ENCODE measurements at places on chromosomes 6 and 20.

DNA sequence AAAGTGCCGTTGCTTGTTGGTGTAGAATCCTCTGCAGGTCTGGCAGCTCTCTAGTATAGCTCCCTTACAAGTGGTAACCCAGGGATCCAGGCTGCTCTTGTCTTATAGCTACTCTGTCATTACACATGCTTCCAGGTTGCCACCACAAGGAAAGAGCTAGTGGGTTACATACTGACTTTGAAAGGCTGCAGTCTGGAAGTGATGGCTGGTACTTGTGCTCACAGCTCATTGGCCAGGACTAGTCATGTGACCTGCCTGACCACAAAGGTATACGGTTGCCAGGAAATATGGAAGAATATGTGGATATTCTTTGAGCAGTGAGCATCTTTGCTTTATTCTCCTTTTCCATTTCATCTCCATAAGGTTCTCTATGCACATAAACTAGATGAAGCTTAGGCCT, 46.0 kb downstream of the RREB1 start:
- DNase-seq: no peak

DNA sequence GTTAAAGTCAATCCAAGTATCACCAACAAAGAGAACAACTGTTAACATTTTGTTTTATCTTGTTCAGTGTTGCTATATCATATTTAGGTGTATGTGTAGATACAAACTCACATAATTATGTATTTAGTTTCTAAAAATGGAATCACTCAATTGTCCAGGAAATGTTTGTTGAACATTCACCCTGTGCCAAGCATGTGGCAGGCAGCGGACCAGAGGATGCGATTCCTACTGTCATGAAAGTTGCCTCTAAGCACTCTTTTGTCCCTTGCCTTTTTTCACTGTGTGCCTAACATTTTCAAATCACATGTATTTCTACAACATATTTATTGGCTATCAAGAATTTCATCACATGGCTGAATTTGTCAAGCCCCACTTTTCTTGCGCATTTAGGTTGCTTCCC, 16.9 kb upstream of the TGM2 start:
- DNase-seq: no peak

DNA sequence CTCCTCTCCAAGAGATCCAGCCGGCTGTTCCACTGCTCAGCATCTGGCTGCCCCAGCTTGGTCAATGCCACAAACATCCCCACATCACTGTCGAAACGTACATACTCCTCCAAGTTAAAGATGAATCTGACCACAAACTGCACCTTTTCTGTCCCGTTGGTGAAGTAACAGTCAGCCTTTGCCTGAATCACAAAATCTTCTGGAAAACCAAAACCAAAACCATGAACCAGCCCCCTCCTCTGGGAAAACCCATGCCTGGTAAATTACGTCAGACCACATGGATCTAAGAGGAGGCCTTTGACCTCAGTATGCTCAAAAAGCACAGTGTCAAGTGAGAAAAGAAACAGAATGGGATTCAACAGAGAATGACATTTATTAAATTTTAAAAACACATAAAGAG, 1.7 kb downstream of the HLA-DOB start:
- DNase-seq: no peak

- no peak for DNase-seq
These were observed 4.3 kb upstream of the AKIRIN2 start for GRCh38 chr6:87706187-87706966.

GRCh38 chr6:152685819-152686218, 11.9 kb upstream of the MYCT1 start:
- DNase-seq: no peak

DNA sequence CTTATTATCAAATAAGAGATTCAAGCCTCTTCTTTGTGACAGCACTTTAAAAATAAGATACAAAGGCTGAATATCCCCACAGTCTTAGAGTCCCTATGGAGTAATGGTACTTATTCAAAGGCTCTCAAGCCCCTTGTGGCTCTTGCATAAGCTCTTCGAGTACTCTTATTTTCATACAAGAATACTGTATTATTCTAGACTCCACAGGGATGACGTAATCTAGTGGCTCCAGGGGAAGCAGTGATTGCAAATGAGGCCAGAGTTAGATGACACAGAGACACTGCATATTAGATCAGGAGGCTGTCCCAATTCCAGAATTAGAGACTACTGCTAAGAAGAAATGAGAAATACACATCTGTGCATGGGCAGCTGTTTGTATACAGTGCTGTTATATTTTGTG, 1195.9 kb upstream of the MAP3K7 start:
- DNase-seq: peak; percentile 33

- no peak for DNase-seq
These were observed 82.2 kb downstream of the WDR27 start for GRCh38 chr6:169619650-169620049.

GRCh38 chr6:38262026-38262425, 377.7 kb downstream of the BTBD9 start:
- no peak for DNase-seq

DNA sequence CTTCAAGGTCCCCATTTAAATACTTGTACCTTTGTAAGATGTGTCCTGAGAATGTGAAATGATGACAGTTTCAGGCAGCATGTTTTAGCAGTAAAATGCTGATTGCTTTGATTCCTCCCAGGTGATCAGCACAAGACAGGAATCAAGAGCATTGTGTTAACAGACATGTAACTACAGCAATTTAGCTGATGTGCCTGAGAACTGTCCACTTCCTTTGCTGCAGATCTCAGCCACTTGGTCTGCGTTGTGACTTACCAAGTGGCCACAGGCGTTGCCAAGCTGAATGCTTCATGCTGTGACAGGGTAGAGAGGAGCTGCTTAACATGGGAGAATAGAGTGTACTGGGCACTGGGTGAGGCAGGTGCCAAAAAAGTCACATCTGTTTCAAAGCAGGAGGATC, 767.0 kb upstream of the POU3F2 start:
- DNase-seq: no peak

GRCh38 chr6:34225551-34225950, 11.1 kb upstream of the HMGA1 start:
- no peak for DNase-seq

DNA sequence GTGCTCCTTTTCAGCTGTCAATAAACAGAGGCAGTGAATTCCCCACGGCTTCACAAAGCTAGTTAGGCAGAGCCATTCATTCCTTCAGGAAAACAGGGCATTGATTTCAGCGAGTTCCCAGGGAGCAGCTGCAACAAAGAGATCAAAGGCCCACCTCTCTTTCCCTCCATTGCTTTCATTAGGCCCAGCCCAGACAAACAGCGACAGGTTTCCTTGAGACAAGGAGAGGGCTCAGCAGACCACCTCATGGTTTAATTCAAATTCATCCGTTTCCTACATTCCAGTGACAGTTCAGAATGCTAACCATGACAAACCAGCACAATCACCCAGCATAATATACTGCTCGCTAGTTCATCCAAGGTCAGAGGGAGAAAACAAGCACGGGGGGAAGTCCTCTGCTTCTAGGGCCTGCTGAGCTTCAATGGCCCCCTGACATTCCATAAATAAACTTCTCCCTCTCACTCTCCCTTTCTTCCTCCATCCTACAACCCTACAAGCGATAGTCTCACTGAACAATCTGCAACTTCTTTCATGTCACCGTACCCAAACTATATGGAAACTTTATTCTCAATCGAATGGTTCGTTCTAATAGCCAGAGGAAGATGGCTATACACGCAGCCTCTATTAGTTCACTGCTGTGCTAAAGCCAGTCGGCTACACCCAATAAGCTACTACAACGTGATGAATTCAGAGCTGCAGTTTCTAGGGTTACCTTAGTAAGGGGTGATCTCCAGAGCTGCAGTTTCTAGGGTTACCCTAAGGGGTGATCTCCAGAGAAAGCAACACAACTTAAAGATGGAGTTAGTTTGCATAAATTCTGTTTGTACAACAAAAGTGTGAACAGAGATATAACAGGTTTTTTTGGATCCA, 34.7 kb downstream of the PLAGL1 start:
- DNase-seq: no peak

- no peak for DNase-seq
These were observed 393.1 kb downstream of the SMOC2 start for GRCh38 chr6:168834042-168834587.

- no peak for DNase-seq
These were observed 74.6 kb downstream of the SULF2 start for GRCh38 chr20:47710665-47711045.

GRCh38 chr20:3465301-3465700, 5.5 kb upstream of the ATRN start:
- DNase-seq: no peak

- DNase-seq: no peak
These were observed 10.3 kb downstream of the CEP85L start for GRCh38 chr6:118641042-118641441.

DNA sequence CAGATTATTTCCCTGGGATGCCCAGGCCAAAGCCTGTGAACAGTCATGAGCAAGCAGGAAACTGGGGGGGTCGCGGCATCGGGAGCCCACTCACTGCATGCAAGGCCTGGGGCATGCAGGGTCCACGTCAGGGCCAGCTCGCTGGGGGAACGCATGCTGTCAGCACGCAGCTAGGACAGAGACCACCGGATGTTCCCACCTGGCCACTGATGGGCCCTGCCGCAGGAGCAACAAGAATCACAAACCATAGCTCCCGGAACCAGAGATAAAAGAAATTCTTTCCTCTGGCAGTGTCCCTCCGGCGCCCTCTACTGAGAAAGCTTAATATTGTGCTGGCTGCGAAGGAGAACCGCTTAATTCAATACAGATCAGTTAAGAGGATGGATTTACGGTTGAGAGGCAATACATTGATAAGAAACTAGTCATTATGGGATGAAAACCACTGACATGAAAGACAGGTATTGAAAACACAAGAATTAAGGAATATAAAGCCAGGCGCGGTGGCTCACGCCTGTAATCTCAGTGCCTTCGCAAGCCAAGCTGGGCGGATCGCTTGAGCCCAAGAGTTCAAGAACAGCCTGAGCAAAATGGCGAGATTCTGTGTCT, 32.6 kb downstream of the C6orf15 start:
- DNase-seq: peak; percentile 83

DNA sequence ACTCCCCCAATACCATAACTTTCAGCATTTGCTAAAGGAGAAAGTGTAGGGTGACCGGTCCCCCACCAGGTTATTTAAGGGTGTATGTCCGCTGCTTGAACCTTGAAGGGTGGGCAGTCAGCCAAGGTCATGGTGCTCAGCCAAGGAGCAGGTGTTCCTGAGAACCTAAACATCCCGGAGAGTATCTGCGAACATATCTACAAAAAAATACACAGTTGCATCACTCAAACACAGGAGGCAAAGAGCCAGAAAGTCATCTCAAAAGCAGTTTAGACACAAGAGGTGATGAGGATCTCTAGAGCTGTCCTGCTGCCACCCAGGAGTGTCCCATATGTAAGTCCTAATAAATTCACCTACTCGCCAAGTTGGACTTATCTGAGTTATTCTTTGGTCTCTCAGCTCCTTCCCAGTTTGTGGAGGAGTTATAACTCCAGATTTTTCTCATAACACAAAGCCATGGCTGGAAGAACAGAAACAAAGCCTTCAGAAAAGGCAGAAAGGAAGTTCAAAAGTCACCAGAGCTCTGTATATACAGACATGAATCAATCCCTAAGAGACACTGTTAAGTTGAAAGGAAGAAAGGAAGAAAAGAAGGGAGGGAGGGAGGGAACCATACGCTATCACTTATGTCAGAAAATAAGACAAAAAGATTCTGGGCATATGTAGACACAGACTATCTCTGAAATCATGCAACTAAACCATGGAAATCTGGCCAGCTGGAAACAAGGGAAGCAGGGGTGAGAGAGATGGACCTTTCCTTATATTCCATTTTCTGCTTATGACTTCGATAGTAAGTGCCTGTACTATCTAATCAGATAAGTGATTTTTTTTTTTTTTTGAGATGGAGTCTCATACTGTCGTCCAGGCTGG, 11.3 kb downstream of the MBOAT1 start:
- DNase-seq: no peak

GRCh38 chr6:109513571-109514071, 30.6 kb upstream of the ZBTB24 start:
- DNase-seq: no peak

DNA sequence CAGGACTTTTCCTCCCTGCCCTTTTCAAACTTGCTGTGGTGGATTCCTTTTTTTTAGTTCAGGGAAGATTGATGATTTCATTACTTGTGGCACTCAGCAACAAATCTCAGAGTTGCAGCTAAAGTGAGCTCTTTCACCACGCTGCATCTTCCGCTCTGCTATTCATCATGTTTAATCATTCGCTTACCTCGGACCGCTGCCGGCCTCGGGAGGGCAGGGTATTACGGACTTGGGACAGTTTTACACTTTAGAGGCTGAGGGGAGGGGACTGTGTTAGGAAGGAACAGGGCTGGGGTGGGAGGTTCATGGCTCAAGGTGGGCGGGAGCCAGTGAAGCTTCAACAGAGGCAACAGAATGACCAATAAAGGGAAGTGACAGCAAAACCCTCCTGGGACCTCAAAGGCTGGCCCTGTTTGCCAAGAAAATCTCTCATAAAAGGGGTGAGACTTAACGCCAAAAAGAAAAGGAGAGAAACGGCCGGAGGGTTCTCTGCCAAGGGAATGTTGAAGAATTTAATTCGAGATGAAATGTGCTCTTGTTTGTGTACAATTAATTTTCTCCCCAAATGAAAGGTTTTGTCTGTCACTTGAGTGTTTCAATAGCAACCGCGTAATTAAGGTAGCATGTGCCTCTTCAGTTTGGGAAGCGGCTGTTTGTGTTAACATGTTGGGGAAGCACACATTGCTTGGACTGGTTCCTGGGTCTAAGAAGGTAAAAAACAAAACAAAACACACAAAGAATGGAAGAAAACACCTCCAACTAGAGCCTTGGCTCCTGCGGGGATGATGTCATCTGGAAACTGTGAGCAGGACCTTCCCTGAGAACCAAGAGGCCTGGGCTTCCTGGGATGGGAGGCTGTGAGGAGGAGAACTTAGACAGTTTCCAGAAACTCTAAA, 72.5 kb upstream of the SULF2 start:
- DNase-seq: no peak

GRCh38 chr6:33638556-33638955, 17.4 kb downstream of the ITPR3 start:
- DNase-seq: no peak

DNA sequence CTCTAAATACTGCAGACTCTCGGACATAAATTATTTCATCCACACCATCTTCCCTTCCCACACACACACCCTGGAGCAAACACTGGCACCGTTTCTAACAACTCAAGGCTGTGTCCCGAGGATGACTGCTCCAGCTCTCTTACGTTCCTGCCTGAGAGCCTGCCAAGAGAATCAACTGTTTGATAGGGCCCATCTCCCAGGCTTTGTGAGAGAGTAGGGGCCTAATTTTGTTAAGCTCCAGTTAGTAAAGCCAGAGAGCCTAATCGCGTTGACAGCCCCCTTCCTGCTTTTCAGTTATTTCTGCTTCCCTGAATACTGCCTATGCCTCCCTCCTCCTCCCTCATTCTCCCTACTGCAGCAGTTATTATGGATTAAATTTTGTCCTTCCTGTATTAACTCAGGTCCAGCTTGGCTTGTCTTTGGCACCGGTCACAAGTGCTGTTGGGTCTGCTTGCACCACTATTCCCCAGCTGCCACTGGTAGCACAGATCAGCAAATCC, 118.1 kb upstream of the TMEM181 start:
- DNase-seq: peak; percentile 71

GRCh38 chr6:142372348-142372747, 70.5 kb downstream of the ADGRG6 start:
- DNase-seq: no peak

GRCh38 chr6:140833408-140833807, 1299.3 kb upstream of the GJE1 start:
- DNase-seq: no peak
